ENCODE measurements at places on chromosomes 6 and 20. TPM values are rescaled to one million over a fixed set of nuclear protein-coding genes. Genes with fewer than 3 reads are reported as not detected.
A peak's percentile ranks its signal among the peaks of the same experiment; 100 is the strongest.

GRCh38 chr6:82766476-82766875 is 299.2 kb downstream of the UBE3D start:
- no peak for DNase-seq

DNA sequence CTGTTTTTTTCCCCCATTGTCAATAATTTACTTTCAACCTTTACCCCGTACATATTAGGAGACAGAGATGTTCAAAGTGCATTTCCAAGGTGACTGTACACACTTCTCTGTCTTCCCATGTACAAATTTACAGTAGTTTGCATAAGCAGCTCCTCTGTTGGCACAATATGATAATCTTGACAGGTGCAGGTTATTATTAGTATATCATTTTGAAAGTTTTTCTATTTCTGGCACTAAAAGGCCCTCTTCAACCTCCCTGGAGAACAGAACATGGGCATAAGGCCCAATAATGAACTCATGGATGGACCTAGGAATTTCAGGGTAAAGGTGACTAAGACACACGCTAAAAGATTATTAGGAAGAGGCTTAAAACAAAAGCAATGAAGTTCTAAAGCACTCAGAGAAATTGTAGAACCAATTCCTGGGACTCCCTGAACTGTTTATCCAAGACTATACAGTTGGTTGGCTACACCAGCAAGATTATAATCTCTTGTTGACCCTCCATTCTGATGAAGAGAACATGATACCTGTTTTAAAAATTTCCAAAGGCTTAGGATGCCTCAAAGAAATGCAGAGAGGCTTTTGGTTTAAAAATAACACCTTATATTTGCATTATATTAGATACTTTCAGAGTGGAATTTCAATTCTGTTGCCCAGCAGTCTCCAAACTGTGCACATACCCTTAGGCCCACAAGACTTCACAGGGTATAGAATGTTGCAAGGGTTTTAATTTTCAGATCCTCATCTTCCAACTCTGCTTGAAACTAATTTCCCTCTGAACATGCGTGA is 1.1 kb downstream of the AIG1 start:
- peak; percentile 36 for DNase-seq

The ANKRD66 gene
- total RNA-seq, result not detected

GRCh38 chr6:32692019-32692418 is 25.6 kb upstream of the HLA-DQB1 start:
- no peak for DNase-seq

DNA sequence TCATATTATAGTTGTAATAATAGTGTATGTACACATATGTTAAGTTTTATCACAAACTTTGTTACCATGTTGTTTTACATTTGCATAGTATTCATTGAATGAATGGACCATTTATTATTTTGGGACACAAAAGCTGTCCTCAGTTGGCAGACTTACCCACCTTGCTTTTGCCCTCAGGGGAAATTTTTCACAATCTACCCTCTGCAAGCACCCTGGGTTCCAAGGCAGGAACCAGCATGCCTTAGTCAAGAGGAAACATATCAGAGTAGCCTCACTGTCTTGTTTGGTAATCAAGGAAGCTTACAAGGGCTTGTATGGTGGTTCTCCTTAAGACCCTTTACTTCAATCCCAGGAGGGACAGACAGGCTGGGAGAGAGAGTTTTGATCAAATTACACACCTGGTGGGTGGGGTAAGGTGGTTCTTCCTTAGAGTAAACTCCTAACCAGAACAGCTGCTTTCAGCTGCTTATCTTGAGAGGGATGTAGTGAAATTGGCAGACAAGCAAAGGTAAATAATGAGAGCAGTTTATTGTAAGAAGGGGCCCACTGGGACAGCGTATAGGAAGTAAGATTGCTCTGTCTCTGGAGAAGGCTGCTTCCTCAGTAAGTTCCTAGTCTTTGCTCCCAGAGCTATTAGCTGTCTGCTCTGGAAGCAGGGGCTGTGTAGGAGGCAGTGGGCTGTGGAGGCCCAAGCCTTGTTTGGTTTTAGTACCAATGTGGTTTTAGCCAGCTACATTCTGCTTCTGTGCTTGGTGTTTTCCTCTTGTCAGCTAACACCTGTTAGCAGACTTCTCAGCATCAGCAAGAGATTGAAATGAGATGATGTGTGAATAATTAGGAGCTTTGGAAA is 31.1 kb downstream of the BRPF3 start:
- no peak for DNase-seq

The MLIP gene
- not detected for total RNA-seq

The PIGT gene
- total RNA-seq, result 26.2 TPM

The NDUFAF4 gene
- 7.4 TPM for total RNA-seq

- DNase-seq, result no peak
These were observed 203.2 kb upstream of the SGK1 start for GRCh38 chr6:134521116-134521501.
